Peyer's patch (tissue), 4 donors: ENCODE measurements at places on chromosomes 7 and 10. TPM values are rescaled to one million over a fixed set of nuclear protein-coding genes. Genes with fewer than 3 reads are reported as not detected.

GRCh38 chr7:131827421-131827820 is 271.0 kb upstream of the PODXL start:
- no peak for DNase-seq

Gene PNLIP
- total RNA-seq: not detected

Gene SEMA3C
- 35.7 TPM for total RNA-seq

- DNase-seq: no peak
Observed at GRCh38 chr10:62736168-62736546, 68.4 kb upstream of the ADO start.

DNA sequence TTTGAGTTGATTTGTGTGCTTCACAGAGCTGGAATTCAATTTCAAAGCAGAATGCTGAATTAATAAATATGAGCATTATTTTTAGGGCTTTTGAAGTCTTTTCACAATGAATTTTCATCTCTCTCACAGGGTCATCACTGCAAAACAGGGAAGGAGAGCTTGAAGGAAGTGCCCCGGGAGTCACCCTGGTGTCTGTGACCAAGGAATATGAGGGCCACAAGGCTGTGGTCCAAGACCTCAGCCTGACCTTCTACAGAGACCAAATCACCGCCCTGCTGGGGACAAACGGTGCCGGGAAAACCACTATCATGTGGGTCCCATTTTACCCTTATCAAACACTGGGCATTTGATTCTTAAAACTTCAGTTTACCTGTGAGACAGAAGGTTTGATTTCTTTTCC is 217.7 kb downstream of the ABCA13 start:
- DNase-seq: no peak
